IPS-NIHi11 (cell line): ENCODE measurements at places on chromosomes 11 and 22.

DNA sequence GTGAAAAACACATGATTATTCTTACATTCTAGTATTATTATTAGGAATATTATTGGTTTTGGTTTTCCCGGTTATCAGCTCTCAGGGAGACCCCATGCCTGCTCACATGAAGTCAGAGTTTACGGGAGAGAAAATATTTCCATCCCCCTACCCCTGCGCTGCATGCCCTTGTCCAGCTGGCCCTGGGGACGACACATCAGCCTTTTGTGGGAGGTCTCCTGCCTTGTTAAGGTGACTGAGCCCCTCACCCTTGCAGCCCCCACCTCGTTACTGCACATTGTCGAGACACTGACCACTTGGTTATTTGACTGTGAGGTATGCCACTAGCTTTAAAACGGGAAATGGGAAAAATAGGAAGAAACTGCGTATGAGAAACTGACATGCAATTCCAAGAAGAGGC is 63.0 kb downstream of the PARVG start:
- DNase-seq, result no peak

DNA sequence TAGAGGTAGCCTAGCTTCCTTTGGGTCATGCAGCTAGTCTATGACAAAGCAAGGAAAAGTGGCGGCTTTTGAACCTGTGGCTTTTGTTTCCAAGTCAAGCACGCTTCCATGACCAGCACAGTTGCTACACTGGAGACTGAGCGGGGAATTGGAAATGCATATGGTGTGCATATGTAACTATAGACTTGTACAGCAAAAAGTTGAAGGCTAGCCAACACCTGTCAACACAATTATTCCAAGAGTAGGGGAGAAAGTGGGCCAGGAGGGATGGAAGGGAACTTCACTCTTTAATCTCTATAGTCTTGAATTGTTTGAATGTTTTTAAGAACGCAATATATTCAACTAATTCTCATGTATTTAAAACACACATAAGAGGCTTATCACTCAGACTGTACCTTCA is 218.5 kb upstream of the CADM1 start:
- no peak for DNase-seq

DNA sequence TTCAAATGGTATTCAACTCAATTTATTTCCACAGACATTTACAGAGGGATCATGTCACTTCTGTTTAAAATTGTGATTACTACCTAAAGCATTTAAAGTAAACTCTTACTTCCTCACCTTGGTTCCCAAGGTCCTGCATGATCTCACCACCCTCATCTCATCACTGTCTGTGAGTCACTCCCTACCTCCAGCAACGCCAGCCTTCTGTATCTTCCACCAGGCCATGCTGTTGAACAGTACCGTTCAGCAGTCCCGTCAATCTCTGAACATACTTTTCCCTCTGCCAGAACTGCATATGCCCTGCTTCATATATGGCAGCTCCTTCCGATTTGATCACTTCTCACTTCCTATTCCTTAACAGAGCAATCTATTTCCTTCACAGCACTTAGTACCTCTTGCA is 2.0 kb downstream of the FBXO3 start:
- no peak for DNase-seq

DNA sequence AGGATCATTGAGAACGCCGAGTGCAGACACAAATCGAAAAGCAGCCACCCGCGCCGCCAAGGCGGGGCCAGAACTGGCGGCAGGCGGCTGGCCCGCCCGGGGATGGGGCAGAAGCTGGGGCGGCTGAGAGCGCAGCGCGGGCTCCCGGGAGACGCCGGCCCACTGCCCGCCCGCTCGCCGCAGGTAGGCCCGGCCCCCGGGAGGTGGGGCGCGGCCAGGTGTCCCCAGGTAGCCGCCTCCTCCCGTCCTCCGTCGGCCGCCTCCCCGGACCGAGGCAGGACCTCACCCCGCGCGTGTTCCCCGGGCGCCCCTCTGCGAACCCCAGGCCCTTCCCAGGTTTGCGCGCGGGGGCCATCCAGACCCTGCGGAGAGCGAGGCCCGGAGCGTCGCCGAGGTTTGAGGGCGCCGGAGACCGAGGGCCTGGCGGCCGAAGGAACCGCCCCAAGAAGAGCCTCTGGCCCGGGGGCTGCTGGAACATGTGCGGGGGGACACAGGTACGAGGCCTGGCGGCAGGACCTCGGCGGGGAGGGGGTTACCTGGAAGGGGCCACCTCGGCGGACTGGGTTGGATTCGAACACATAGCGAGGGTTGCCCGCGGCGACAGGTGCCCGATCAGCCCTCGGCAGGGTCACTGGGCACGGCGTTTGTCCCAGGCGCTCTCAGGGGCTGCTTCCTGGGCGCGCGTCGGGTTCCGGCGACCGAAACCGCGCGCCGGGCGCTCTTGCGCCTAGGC is at the start of gene PRRG4:
Gene PRRG4, plus strand, starts transcription at position 248 of the 733 bp plus-strand sequence. CDS start 603 bp downstream, outside the sequence.
- peak; percentile 85 for DNase-seq

DNA sequence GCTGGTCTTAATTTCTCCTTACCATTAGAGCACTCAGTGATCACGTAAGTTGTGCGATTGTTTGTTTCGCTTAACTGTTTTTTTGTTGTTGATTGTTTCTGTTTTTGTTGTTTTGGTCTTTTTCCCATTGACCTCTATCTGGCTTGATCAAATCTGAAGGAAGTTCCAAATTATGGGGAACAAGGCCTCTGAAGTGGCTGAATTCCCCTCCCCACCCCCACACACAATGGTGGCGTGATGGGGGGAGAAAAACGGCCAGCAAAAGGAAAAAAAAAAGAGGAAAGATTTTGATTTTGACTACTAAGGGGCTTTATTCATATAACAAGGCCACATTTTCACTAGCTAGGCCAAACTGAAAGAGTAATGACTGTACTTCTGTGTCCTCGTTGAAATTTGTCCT is 53.6 kb downstream of the OSBPL5 start:
- DNase-seq, result no peak

- DNase-seq, result no peak
These were observed 831.2 kb upstream of the CCDC90B start for GRCh38 chr11:84117394-84117793.

GRCh38 chr22:19638282-19639015 is 75.9 kb upstream of the SEPTIN5 start:
- DNase-seq, result no peak

GRCh38 chr11:43969543-43969942 is 27.1 kb downstream of the C11orf96 start:
- DNase-seq, result no peak

DNA sequence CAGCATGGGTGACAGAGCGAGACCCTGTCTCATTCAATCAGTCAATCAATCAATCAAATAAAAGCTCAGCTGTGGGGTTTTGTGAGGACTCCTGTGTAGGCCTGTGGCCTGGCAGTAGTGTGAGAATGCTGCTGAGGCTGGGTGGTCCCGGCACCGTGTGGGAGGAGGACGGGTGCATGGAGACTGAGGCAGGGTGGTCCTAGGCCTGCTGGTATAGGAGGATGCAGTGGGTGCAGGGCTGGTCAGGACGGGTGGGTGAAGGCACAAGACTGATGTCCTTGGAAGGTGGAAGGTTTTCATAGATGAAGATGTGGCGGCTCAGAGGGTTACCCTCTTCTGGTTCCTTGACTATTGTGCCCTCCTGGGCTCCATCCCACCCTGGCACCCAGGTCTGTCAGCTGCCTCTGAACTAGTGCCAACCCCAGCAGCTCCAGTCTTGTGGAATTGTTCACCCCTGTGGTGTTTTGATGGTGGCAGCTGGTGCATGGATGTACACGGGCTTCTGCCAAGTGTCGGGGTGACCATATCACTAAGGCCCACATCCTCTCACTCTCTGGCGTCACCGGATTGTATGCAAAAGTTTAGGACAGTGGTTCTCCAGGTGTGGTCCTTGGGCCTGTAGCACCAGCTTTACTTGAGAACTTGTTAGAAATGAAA is 23.7 kb downstream of the TANGO2 start:
- DNase-seq, result no peak

- no peak for DNase-seq
These were observed 125.2 kb downstream of the LRRC4C start for GRCh38 chr11:41334007-41334933.

DNA sequence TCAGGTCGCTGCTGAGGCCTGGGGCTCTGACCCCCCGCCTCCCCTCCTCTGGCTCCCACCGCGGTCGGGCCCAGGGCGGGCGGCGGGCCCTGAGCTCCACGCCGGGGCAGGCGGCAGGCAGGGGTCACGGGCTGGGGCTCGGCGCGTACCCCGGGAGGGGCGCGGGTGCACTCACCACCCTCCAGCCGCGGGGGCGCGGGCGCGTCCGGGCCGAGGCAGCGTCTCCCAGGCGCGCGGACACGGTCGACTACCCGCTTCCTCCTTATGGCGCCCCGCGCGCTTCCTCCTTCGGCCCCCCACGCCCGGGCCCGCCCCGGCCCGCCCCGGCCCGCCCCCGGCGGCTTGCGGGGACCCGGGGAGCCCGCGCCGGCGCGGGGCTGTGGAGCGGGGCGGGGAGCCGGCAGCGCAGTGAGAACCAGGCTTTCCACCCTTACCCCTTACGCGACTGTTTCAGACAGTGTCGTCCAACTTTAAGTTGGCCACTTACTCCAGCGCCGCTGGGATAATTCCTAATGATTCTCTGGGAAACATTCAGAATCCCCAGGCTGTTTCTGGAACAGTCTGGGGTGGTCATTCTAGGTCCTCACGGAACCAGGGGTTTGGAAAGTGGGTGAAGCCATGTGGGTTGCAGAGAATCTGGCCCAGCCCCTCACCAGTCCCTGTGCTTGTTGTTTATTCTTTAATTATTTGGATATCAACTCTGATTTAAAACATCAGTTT is at the start of gene BID:
Gene BID, minus strand, starts transcription at position 264 of the 720 bp plus-strand sequence. CDS start 24,353 bp downstream, outside the sequence.
- peak; percentile 76 for DNase-seq

- DNase-seq, result no peak
These were observed 768 bp downstream of the LDHA start for GRCh38 chr11:18394928-18395734.

DNA sequence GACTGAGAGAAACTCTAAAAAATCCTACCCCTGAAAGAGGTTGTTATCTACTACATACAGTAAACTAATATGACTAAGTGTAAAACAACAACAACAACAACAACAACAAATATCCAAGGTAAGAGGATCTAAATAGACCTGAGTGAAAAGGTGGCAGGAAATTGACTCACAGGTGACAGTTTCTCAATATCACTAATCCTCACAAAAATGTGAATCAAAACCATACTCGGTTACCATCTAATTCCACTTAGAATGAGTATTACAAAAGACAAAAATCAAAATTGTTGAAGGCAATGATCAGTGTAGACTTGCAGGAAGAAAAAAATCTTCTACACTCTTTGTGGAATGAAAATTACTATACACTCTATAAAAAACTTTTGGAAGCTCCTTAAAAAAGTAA is 17.5 kb downstream of the RGL4 start:
- no peak for DNase-seq

- no peak for DNase-seq
These were observed 117.5 kb downstream of the FEZ1 start for GRCh38 chr11:125378571-125378970.

- no peak for DNase-seq
These were observed 108.9 kb upstream of the SLC5A12 start for GRCh38 chr11:26830757-26831156.

DNA sequence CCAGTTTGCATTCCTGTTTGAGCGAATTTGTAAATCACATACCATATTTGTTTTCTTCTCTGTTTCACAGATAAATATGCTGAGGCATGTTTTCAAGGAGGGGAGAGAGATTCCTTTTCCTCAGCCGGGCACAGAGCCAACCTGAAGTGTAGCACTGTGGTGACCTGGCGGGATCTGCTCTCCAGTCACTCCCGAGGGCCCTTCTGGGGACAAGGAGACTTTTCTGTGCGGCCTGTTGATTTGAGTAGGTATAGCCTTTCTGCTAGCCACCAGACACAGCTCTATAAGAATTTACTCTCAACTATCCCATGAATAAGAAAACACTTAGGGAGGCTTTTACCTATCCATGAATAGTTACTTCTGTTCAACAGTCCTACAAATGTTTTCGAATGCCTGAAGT is 63.5 kb upstream of the FDX1 start:
- no peak for DNase-seq

DNA sequence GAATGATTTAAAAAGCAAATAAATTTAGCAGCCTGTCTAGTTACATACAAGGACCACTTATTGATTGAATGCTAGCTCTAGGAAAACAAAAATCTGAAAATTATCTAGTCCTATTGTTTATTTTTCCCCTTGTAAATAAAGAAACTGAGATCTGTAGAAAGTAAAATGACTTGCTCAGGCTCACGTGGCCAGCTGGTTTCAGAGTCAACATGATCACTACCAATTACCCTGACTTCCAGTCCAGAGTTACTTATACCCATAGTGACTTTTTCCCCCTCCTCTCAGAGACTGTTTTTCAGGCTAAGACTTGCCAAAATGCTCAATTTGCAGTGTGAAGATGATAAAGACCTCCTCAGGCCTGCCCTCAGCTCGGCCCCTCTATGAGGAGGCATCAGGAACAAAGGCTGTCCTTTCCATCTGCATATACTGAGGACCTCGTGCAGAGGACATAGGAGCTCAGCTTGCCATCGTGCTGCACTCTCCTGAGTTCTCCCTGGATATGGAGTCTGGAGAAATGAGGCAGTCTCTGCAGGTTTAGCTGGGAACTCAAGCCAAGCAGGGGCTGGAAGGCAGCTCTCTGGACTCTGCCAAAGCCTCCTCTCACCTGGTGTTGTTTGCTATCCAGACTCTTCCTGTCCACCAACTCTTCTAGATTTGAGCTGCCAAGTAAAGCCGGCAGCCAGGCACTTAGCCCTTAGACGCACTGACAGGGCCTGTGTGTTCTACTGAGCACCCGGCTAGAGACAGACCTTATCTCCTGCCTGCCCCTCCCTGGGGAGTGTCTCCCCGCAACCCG is 883.3 kb downstream of the NTM start:
- no peak for DNase-seq

- no peak for DNase-seq
These were observed 7.3 kb upstream of the TP53AIP1 start for GRCh38 chr11:128949791-128950454.

GRCh38 chr11:23310276-23310675 is 450.0 kb upstream of the CCDC179 start:
- no peak for DNase-seq

DNA sequence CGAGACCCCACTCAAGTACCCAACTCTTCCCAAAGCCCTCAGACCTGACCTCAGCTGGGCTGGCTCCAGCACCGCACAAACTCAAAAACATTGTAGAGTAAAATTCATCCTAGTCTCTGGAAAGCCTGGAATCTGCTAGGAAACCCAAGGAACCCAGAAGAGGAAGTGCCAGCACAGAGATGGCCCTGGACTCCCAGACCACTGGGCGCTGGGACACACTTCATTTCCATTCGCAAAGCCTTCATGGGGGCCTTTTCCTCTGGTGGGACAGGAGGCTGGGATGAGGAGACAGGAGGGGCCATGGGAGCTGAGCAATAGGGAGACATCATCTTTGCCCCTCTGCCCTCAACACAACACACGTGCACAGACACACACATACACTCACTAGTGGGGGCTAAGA is 30.8 kb downstream of the ARRB1 start:
- DNase-seq, result no peak

- DNase-seq, result peak; percentile 66
These were observed 29.1 kb upstream of the TP53I11 start for GRCh38 chr11:44979543-44980399.

- DNase-seq, result no peak
These were observed 10.5 kb downstream of the APIP start for GRCh38 chr11:34905666-34906065.

DNA sequence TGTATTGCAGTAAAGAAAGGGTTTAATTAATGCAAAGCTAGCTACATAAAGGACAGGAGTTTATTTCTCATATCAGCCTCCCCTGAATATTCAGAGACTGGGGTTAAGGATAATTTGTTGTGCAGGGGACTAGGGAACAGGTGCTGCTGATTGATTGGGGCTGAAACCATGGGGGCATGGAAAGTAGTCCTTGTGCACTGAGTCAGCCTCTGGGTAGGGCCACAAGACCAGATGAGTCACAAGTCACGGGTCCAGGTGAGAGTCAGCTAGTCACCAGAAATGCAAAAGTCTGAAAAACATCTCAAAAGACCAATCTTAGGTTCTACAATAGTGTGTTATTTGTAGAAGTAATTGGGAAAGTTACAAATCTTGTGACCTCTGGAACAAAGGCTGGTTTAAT is 32.9 kb upstream of the SYT13 start:
- DNase-seq, result no peak
